GM12892 (cell line): ENCODE measurements at places on chromosomes 2 and 18.

GRCh38 chr18:48600456-48601090, 61.7 kb downstream of the CTIF start:
- DNase-seq, result no peak

DNA sequence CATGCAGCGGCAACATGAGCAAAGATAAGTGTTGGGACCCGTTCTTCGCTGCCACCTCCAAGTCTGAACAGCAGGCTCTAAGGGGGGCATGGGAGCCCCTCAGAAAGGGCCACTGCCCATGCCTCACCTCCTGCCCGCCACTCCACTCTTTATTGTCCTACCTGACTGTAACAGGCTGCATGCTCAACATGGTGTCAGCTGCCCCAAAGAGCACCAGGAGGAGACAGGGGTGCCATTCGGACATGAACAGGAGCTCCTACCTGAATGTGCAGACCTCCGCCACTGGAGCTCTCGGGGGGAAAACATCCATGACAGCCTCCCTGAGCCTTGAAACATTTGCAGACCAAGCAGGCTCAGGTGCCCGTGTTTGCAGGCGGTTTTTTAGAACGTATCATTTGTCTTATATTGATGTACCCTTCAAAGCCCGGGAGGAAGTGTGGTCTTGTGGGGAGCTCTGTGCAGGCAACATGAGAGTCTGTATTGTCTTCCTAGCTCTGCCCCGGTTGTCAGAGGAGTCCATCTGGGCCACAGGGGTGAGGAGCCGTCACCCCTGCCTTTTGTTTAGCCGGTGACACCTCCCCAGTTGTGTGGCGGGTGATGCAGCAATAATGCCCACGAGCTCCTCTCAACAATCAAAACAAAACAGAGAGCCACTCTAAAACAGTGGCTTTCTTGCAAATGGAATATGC, 35.1 kb upstream of the CD8A start:
- DNase-seq, result no peak

DNA sequence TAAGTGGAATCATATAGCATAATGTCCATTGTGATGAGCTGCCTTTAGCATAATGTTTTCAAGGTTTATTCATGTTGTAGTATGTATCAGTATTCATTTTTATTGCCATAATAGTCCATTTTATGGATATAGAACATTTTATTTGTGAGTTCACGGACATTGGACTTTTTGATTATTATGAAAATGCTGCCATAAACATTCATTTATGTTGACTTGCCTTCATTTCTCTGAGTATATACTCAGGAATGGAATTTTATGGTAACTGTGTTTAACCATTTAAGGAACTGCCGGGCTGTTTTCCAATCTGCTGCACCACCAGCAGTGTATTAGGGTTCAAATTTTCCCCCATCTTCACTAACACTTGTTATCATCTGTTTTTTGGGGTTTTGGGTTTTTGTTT, 12.2 kb downstream of the CREB1 start:
- no peak for DNase-seq

DNA sequence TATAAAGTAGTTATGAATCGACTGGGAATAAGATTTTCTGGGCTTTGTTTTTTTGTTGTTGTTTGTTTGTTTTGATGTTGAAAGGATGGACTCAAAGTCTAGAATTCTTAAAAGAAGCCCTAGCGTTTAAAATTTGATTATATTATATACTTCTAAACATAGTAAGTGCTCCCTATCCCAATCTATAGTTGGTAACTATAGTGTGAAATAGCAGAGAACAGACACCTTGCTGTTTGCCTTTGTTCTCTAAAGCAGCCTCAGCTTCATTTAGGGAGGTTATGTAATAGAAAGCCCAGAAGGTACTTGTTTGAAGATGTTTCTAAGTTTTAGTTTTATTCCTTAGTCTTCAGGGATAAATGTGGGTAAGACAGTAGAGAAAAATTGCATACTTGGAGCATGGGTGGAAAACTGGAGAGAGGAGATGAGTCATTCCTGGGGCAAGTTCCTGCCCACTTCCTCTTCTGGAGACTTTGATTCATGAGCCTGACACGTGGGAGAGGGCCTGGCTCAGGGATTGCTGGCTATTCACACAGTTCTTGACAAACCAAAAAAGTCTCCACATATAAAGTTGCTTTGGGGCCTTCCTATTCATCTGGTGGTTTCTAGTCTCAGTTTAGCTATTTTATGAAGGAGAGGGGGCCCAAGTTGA, 131.9 kb downstream of the MYO1B start:
- DNase-seq, result no peak

DNA sequence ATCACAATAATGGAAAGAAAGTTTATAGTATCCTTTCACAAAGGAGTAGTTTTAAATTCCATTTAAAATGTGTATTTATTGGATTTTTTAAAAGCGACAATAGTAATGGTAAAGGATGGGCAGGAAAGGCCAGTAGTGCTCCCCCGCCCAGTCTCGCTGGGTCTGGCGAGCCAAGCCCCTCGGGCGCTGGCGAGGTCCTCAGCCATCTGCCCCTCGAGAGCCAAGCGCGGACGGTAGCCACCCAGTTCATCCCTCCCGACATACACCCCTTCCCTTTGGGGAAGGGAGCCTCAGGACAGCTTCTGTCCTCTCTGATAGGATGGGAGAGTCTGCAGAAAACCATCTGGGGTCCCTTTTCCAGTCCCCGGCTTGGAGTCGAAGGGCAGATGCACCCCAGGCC, 45.2 kb downstream of the BOLA3 start:
- DNase-seq, result no peak

DNA sequence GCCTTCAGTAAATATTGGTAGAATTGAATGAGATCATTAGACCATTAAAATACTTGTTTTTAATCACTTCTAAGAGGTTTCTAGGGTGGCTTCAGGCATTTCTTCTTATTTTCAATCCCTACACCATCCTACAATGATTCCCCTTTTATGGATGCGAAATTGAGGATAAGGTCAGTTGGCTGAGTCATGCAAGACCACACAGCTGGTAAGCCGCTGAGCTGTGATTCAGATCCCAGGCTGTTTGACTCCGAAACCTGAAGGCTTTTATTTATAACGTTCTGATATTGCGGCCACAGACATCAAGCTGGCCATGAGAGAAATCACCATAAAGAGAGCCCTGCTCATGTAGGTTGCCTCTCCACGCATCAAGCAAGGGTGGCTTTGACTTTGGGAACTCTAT, 133.4 kb downstream of the VAPA start:
- no peak for DNase-seq

DNA sequence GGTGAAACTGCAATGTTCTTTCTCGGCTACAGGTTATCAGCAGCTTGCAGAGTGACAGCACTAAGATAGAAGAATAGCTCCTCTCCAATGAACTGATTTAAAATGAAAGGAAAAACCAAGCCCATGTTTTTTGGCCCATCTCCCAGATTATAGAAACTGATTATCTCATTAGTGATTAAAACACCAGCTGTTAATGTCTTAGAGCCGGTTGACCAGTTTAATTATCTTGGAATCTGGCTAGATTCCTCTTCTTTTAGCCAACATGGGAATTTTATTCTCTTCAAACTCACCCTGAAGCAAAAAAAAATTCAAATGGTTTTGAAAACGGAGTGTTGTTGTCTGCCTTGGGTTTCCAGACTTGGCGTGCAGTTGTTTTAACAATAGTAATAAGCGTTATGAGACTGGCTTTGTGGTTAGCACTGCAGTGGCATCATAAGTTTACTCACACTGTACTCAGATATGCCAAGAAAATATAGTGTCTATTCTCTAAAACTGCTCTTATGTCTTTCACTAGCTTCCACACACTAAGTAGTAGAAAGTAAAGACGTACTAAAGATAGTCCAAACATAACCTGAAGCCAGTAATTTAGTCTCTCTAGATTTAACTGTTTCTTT, 665.3 kb downstream of the STK39 start:
- no peak for DNase-seq

DNA sequence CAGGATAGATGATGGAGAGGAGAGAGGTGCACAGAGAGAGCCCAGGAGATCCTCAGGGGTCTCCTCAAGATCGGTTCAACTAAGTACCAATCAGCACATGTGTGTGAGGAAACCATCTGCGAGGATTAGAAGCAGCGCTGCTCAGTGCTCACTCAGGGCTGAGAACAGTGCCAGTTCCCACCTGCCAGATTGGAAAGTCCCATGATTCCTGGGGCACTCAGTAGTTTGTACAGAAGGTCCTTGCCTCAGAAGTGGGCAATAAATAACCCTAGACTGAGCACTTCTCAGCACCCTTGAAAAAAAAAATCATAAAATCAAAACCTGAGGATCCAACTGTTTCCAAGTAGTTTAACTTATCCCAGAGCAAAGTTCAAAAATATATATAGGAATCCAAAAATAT, 53.8 kb downstream of the SEMA4F start:
- no peak for DNase-seq

DNA sequence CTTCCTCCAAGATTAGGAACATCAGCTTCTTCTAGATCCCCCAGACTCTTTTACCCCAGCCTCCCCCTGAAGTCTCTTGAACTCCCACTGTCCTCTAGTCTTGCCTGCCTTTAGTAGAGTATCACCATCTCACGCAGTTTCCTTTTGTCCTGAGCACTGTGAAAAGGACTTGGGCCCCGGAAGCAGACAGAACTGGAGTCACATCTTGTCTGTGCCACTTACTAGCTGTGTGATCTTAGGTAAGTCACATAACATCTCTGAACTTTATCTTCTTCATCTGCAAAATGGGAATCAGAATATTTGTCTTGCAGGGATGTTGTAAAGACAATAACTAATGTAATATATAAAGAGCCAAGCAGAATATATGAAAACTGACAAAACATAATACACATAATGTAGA, 8.4 kb upstream of the TRABD2A start:
- DNase-seq, result no peak

DNA sequence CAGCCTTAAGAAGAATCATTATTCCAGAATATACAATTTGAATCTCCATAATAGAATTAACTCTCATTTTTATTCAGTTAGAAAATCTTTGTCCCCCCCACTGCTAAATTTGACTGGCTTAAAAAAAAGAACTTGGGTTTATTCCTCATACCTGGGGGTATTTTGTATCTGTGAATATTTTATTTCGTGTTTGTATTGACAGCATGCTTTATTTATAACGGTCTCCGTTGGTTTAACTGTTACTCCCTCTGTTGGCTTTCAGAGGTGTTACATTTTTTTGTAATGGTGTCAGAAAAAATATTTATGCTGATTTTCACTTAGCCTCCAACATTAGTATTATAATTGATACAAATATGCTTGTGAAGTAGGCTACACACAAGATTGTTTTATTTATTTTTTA, 109.1 kb downstream of the HAUS1 start:
- no peak for DNase-seq

GRCh38 chr2:176130147-176130956, 847 bp downstream of the HOXD8 start:
- DNase-seq, result no peak

DNA sequence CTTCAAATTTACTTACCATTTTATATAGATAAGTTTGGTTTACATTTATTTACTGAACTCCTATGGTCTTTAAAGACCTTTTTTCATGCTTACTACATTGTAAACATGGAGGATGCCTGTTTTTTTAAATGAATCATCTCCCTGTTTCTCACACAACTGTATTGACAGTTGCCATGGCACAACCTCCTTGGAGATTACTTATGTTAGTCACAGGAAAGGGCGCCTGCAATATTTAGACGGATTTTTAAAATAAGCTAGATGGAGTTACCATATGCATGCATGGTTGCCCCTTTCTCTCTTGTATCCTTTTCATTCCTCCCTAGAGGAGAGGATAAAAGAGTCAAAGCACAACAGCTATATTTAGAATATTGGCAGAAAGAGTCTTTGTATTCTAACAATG, 34.8 kb upstream of the CCDC102B start:
- no peak for DNase-seq

- DNase-seq, result no peak
Observed at GRCh38 chr18:69444221-69444620, 43.5 kb downstream of the DOK6 start.

DNA sequence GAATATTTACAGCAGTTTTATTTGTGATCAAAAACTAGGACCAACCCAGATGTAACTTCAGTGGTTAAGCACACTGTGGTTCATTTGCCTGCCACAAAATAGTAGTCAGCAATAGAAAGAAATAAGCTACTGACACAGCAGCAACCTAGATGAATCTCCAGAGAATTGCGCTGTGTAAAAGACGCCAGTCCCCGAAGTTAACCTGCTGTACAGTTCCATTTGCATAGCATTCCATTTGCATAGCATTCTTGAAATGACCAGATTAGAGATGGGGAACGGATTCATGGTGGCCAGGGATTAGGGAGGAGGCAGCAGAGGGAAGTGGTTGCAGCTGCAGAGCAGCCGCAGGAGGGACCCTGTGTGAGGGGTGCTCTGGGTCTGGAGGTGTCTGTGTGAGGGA, 39.3 kb upstream of the NFATC1 start:
- DNase-seq, result no peak

DNA sequence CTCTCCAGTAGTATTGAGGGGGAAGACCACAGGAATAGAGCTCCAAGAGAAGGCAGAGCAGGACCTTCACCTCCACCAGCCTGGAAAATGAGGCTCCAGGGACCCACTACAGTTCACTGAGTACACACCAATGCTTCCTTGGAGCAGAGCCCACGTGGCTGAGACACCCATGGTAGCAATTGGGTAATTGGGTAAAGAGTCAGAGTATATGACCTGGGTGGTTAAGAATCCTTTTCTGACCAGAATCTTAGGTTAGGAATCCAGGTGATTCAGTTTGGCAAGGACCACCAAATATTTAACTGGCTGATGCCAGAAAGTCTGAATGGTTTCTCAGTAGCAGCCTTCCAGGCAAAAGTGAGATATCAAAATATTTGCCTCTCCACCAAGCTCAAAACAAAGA, 107.7 kb downstream of the MDH1 start:
- no peak for DNase-seq

DNA sequence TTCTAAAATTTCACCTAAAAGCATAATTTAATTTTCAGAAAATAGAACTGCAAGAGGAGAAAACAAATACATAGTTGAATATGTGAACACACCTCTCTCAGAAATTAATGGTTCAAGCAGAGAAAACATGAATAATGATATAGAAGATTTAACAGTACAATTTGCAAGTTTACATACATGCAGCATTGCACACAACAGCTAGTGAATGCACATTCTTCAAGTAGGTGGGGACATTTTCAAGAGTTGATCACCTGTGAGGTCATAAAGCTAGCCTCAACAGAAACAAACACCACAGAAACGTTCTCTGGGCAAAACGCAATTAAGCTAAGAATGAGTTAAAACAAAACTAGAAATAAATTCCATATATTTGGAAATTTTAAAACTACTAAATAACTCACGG, 38.1 kb downstream of the TMEM200C start:
- DNase-seq, result no peak

DNA sequence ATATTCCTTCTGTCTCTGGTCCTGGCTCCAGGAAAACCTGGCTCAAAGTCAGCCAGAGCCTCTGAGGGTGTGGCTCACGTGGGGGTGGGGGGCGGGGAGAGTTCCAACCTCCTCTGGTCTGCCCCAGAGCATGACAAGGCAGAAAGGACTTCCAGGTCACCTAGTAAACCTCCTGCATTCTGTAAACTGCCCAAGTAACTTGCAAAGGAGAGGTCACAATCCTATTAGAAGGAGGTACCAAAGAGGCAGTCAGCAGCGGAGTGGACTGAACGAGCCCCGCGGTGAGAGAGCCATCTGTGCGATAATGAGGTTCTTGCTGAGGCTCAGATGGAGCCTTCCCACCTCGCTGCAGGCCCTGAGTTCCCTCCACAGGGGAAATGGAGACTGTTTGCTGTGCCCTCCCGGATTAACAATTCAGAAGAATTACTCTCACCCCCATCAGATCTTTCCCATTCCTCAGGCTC, 58.9 kb upstream of the GATA6 start:
- no peak for DNase-seq

GRCh38 chr2:236089271-236090026, 78.7 kb downstream of the GBX2 start:
- no peak for DNase-seq

GRCh38 chr2:58042486-58042970, 4.1 kb upstream of the VRK2 start:
- DNase-seq, result no peak
